Activated CD8-positive, alpha-beta T cell treated with anti-CD3 and anti-CD28 coated beads for 36 hours (primary cell): ENCODE measurements at places on chromosomes 13 and 19.

DNA sequence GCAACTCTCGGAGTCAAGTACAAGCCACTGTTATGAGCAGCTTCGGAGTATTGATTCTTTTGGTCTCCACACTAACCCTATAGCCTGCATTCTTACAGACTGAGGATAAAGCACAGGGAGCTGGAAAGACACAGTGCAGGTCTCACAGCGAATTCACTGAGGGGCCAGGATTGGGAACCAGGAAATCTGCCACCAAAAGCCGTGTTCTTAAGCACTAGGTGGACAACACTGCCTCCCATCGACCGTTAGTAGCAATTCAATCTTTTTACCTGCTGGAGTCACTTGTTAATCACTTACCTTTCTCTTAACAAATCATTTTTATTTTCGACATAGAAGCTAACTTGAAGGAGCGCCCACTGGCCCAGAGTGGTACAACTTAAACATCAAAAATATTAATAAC is 6.3 kb downstream of the PMIS2 start:
- peak; percentile 55 for DNase-seq

- DNase-seq = no peak
These were observed 369.6 kb downstream of the DCT start for GRCh38 chr13:94109715-94110374.

- DNase-seq = peak; percentile 70
These were observed 10.1 kb downstream of the NANOS3 start for GRCh38 chr19:13887018-13887436.

DNA sequence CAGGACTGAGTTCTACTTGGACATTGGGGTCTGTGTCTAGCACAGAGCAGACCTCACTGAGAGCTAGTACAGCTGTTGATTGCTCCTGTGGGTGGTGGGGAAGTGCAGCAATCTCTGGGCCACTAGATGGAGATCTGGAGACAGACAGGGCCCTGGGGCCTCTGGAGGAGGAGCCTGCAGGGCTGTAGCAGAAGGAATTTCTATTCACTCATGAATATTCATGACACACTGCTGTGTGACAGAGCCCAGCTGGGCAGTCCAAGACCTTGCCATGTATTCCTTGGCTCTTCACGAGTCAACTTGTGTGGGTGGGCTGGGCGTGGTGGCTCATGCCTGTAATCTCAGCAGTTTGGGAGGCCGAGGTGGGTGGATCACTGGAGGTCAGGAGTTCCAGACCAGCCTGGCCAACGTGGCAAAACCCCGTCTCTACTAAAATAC is 37.5 kb downstream of the SUGP2 start:
- DNase-seq = peak; percentile 30

- no peak for DNase-seq
These were observed 14.7 kb downstream of the CDX2 start for GRCh38 chr13:27954406-27954851.
